ENCODE measurements at places on chromosomes 7 and 10.

DNA sequence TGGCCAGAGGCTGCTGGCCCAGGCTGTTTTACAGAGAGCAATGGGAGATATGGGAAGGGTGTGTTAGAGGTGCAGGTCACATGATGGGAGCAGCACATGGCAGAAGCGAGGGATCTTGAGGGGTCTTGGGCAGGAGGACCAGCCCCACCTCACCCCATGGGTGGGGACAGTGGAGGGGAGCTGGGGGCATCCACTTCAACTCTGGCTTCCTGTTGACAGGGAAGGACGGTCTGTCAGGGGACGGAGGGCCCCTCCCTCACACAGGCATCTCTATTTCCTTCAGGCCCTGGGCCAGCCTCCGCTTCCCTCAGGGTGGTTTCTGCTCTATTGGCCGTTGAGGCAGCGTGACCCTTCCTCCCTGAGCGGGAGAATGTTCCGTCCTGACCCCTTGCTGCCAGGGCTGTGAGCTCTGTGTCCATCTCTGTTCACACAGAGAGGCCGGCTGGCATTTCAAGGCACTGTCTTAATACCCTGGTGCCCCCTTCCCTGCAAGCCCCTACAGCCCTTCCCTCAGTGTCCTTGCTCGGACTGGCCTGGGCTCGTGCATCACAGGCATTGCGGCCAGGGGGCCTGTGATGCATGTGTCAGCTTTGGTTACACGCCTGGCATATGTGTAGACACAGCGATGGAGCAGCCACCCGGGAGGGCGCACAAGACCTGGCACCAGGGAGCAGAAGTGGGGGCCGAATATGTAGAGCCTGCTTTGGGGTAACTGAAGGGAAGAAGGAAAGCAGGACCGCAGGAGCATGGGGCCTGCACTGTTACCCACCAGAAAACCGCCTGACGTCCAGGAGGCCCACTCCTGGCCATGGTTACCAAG is 31.8 kb downstream of the RAMP3 start:
- DNase-seq, result no peak

GRCh38 chr10:101053516-101053915 is 8.3 kb upstream of the KAZALD1 start:
- DNase-seq, result no peak

- no peak for DNase-seq
Measured at GRCh38 chr10:124739986-124740368, 4.2 kb downstream of the FAM53B start.

DNA sequence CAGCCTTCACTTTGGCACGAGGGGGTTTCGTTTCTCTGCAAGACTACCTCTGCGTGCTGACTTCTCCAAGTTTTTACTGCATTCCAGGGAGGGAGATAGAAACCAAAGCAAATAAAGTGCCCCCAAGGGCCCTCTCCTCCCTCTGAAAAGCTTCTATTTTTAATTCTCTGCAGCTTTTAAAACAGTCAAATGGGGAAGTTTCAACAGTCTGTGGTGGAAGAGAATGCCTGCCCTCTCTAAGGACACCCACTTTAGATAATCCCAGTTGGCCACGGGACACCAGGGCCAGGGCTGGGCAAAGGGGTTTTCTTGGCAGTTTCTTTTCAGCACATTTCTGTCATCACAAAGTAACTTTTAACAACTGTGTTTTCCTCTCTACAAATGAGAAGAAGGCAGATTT is 386.7 kb upstream of the NPVF start:
- no peak for DNase-seq

DNA sequence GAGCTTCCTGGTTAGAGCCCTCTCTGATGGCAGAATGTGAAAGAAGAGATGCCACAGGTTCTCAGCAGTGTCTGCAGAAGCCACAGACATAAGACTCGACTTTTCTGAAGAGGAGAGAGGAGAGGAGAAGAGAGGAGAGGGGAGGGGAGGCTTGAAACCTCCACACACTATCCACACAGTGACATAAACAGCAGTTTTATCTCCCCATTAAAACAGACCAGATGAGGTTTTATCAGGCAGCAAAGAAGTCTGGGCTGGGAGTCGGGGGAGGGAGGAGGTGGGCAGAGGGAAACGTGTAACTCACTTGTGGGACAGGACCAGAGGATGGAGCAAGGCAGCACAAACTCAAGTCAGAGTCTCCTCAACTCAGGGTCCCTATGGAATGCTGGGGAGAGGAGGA is 76.5 kb downstream of the XPNPEP1 start:
- no peak for DNase-seq
